ENCODE measurements at places on chromosomes 2 and 18.

GRCh38 chr2:169046440-169047151, 15.5 kb upstream of the ABCB11 start:
- DNase-seq = no peak

DNA sequence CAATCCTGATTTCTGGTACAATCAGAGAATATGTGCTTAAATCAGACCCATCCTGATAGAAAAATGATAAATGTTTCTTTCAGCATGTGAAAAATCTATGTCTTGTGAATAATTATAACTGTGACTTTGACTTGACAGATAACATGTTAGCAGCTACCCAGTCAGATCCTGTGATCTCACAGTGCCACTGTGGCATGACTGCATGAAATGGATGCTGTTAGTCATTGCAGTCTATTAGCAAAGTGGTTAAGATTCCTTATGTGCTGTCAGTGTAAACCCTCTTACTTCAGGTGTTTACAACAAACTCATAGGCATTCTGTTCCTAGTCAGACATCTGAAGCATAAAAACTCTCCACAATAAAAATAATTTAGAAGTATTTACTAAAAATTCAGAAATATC, 244.6 kb upstream of the RND3 start:
- no peak for DNase-seq

GRCh38 chr2:187469538-187469937, 21.5 kb upstream of the CALCRL start:
- DNase-seq = no peak

- DNase-seq = no peak
Observed at GRCh38 chr2:133526530-133527300, 41.5 kb downstream of the NCKAP5 start.

GRCh38 chr2:223786943-223787342, 50.4 kb downstream of the AP1S3 start:
- DNase-seq = no peak

- no peak for DNase-seq
Observed at GRCh38 chr2:237201461-237202287, 116.0 kb downstream of the COPS8 start.

DNA sequence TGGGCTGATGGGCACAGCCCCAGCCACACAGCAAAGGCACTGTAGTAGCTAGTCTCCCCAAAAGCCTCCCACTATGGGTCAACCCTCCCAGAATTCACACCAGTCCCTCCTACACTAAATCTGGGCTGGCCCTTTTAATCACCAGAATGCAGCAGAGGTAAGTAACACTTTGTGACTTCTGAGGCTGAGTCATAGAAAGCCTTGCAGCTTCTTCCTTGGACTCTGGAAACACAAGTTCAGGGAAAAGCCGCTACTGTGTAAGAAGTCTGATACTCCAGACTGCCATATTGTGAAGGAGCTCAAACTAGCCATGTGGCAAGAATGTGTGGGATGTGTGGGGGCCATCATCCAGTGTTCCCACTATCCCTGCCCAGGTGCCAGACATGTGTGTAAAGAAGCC, 19.0 kb upstream of the SIX2 start:
- DNase-seq = no peak

DNA sequence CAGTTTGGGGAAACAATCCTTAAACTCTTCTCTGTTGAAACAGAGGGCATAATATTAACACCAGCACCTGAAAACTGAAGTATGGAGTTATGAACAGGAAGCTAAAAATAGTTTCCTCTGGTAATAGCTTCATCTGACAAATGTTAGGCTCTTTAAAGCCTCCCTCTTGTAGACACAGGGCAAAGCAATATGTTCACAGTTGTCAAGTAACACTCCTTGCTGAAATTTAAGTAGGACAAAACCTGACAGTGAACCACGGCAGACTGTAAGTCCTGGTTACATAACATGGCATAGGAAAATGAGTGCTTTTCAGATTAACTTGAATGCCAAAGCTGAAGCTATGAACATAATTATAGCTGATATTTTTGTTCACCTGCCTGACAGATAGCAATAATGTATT, 172.9 kb downstream of the CMPK2 start:
- no peak for DNase-seq

DNA sequence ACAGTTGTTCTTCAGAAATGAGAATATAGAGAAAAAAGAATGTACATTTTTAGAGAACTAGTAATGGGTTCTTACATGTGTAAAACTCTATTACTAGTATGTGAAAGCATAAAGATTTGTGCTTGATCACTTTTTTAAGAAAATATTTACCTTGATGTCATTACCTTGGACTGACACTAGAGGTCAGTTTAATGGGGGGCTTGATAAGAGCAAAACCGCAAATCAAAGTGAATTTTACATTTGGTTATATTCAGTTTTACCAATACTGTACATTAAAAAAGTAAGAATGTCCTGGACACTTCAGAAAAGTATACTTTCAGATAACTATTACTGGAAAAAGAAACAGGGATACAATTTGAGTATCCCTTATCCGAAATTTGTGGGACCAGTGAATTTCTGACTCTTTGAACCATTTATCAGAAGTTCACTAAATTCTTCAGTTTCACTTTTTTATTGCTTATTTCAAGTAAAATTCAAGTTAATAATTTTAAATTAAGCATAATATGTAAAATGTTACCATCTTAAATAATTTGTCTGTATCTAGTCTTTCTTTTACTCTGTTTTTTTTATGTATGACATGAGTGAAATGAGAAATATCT, 1149.5 kb downstream of the DSC3 start:
- DNase-seq = no peak
